Cerebellar nuclear complex (tissue), 1 donor: ENCODE measurements at places on chromosomes 2 and 18.

GRCh38 chr18:74275736-74276135 lies 16.0 kb downstream of the CYB5A start:
- no peak for DNase-seq

DNA sequence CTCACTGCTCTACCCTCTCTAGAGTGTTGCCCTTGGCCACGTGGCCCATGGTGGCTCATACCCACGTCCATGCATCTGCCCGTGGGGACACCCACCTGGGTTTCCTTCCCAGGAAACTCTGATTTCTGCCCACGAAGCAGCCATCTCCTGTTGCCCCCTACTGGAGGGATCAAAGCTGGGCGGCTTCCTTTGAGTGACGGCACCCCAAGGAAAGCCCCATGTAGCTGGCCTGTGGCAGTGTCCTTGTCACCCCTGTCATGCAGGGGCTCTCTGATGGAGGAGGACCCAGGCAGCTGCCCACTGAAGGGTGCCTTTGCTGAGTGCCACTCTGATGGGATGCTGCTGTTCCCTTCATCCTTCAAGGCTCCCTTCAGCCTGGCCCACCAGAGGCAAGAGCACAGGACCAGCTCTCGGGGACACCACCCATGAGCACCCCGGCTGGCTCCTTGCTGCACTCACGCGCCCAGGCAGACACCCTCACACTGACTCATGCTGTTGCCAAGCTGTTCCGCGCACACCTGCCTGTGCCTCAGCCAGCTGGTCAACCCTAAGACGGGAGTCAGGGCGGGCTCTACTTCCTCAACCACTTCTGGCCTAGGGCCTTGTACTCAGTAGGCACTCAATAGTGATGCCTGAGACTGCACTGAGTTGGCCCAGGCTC lies 101.1 kb downstream of the CTIF start:
- no peak for DNase-seq

DNA sequence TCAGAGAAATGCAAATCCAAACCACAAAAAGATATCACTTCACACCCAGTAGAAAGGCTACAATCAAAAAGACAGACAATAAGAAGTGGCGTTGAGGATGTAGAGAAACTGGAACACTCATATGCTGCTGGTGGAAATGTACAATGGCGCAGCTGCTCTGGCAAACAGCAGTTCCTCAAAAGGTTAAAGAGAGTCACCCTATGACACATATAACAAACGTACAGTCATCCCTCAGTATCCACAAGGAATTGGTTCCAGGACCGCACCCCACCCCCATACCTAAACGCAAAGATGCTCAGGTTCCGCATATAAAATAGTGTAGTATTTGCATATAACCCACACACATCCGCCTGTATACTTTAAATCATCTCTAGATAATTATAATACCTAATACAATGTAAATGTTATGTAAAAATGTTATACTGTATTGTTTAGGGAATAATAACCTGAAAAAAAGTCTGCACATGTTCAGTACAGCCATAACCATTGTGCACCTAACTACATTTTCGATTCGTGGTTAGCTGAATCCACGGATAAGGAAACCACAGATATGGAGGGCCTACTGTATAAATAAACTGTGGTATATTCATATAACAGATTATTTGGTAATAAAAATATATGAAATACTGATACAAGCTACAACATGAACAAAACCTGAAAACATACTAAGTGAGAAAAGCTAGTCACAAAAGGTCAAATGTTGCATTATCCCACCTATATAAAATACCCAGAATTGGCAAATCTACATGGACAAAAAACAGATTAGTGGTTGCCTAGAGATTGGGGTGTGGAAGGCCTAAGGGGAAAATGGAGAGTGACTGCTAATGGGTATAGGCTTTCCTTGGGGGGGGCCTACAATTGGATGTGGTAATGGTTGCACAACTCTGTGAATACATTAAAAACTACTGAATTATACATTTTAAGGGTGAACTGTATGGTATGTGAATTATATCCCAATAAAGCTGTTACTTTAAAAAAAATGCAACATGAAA lies 37.5 kb downstream of the UXS1 start:
- no peak for DNase-seq

GRCh38 chr2:43133336-43133707 lies 93.1 kb downstream of the ZFP36L2 start:
- no peak for DNase-seq

DNA sequence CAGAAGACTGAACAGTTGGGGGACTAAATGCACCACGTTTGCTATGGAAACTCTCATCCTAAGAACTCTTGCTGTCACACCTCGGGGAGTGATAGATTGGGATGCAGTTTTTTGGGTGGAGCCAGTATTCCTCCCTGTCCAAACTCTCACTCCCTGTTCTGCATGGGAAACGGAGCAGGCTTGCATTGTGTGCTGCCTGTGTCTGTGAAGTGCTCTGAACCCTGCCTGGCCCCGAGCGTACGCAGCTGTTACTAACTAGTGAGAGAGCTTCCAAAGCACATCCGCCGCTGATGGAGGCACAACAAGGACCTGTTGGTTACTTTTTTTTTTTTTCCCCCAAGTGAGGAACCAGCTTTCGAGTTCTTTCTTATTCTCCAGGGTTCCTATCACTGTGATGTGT lies 195.5 kb downstream of the ANAPC1 start:
- no peak for DNase-seq

DNA sequence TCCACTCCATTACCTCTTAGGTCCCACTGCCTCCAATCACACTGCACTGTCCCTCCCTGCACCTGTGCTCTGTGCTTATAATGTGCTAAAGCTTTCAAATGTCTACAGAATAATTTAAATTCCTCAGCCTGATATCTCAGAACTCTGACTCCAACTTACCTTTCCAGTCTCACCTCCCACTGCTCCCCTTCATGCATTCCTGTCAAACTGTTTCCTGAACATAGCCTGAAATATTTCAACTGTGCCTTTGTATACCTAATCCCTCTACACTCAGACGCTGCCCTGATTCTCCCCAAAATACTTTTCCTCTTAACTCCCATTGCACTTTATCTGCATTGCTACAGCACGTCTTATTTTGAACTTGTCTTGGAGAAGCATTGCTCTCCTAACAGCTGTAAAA lies 40.5 kb downstream of the CHMP3 start:
- no peak for DNase-seq

DNA sequence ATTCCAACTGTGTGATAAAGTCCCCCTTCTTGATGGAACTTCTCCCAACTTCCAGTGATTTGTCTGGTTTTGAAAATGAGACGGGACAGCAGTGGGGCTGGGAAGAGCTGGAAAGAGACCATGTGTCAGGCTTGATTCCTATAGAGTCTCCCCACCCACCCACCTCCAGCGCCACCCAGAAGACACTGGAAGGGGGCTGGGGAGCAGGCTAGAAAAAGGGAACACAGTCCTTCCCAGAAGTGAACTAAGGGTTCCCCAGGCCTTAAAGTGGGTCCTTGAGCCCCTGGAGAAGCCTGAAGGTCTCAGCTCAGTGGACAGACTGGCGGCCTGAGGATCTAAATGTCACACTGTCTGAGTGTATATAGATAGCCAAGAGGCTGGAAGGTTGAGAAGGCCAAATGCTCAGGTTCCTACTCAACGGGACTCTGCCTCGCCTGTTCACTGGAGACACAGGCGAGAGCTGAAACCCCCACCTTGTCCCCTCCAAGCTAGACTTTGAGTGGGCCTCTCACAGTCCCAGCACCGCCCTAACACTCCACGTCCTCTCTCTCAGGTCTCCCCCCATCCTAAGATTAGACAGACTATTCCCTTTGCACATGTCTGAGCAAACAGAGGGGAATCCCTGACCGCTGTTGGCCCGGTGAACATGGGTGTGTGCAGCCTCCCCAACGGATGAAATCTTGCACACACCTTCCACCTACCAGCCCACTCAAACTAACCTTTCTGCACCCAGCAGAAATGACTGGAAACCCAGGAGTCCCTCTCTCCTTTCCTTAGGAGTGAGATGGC lies 1.6 kb downstream of the PKDCC start:
- no peak for DNase-seq

DNA sequence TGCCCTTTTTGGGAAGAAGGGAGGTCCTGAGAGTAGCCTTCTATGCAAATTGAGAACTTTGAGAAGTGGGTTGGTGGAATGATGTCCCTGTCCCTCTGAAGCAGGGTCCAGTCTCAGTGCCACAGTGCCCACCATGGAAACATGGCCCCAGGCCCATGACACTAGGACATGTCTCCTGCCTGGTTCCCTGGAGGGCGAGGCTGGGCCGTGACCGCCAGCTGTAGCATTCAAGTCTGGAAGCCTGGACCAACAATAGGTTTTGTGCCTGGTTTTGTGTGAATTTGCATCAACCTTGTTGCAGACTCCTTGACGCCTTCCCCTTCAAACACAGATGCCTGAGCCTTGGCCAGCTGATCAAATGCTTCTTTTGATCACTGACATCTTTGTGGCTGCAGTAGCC lies 27.5 kb downstream of the ARID5A start:
- DNase-seq = no peak

GRCh38 chr18:32308493-32309120 lies 118.8 kb downstream of the MEP1B start:
- no peak for DNase-seq

DNA sequence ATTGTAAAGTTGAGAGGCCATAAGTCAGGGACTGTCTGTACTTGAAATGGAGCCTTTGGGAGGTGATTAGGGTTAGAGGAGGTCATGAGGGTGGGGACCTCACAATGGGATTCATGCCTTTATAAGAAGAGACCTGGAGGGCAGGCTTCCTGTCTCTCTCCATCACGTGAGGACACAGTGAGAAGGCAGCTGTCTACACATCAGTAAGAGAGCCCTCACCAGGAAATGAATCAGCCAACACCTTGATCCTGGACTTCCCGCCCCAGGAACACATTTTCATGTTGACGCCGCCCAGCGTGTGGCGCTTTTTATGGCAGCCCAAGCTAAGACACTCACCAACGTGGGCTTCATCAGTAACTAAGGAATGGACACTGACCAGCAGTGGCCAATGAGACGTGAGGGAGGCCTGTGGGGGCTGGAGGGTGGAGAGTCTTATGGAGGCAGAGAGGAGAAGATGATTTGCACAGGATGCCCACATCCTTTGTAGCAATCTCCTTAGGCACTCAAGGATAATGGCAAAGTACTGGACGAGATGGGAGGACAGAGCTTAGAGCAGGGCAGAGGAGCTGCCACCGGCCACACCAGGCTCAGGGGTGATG lies 162.7 kb downstream of the EIPR1 start:
- DNase-seq = no peak
